Bladder microvascular endothelial cell (primary cell): ENCODE measurements at places on chromosomes 6 and 20. TPM values are rescaled to one million over a fixed set of nuclear protein-coding genes. Genes with fewer than 3 reads are reported as not detected.

The CFB gene
- 0.97 and 2.5 TPM in 2 replicates for total RNA-seq

The ERVFRD-1 gene
- total RNA-seq, result 0.16 and 0.38 TPM in 2 replicates

The BPI gene
- not detected in 2 replicates for total RNA-seq

The RAB44 gene
- under 0.01 TPM in 1 of 2 replicates, not detected in the other for total RNA-seq

The GPR6 gene
- total RNA-seq, result not detected in 2 replicates

The ADGRF1 gene
- not detected in 2 replicates for total RNA-seq

The STX11 gene
- 5.7 and 16.4 TPM in 2 replicates for total RNA-seq

The TUBB2A gene
- total RNA-seq, result 57.5 and 91.3 TPM in 2 replicates

The C4B gene
- 0.97 and 2.5 TPM in 2 replicates for total RNA-seq

The METTL24 gene
- 0.06 TPM in 1 of 2 replicates, not detected in the other for total RNA-seq

The SYNE1 gene
- total RNA-seq, result 36.8 and 118 TPM in 2 replicates

The TXLNB gene
- total RNA-seq, result 1.1 and 1.2 TPM in 2 replicates

The VSX1 gene
- total RNA-seq, result not detected in 2 replicates

The TSHZ2 gene
- 0.65 and 1.5 TPM in 2 replicates for total RNA-seq

The RAET1G gene
- total RNA-seq, result 0.44 and 0.65 TPM in 2 replicates

The BEND6 gene
- total RNA-seq, result under 0.01 and 0.19 TPM in 2 replicates

The ESR1 gene
- total RNA-seq, result not detected in 2 replicates

The GHRH gene
- not detected in 2 replicates for total RNA-seq

The HLA-C gene
- 339 and 577 TPM in 2 replicates for total RNA-seq

The OOEP gene
- not detected in 2 replicates for total RNA-seq

The COL19A1 gene
- not detected in 2 replicates for total RNA-seq

The CABLES2 gene
- 0.49 and 2.5 TPM in 2 replicates for total RNA-seq

The KAT14 gene
- 7.0 and 10.3 TPM in 2 replicates for total RNA-seq

The CLVS2 gene
- total RNA-seq, result not detected in 2 replicates

The SMPD2 gene
- total RNA-seq, result 7.1 and 8.7 TPM in 2 replicates

The MCCD1 gene
- not detected in 2 replicates for total RNA-seq

The FAM162B gene
- total RNA-seq, result 0.16 and 3.5 TPM in 2 replicates
